ENCODE measurements at places on chromosomes 7 and 10.

GRCh38 chr10:36440539-36440938 is 684.9 kb upstream of the ANKRD30A start:
- DNase-seq, result no peak

- DNase-seq, result no peak
Measured at GRCh38 chr10:14123139-14123538, 207.6 kb downstream of the FRMD4A start.

- no peak for DNase-seq
Measured at GRCh38 chr10:73759512-73760115, 15.4 kb downstream of the SEC24C start.

GRCh38 chr10:10967581-10968256 is 50.0 kb upstream of the CELF2 start:
- no peak for DNase-seq

DNA sequence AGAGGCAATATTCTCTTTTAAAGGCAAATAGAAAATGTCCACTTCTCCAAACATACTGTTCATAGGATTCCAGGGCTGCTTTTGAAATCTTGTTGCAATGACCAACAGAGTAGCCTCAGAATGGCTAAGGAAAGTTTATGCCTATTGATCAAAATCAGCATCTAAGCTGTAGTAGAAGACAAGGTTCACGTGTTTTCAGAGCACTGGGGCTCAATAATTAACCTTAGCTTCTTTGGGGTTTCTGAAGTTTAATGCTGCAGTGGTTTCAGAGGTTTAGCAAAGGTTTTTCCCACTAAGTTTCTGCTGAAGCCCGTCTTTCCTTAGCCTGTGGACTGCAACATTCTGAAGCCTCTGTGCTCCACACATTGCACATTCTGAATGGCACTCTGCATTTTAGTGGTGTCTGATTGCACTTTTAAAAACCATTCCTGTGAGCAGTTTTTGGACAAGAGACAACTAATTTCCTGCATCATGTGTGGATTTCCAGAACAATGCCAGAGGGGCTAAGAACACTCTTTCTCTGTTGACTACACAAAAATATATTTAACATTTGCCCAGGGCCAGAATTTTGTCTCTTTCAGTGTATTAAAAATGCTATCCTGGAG is 342.5 kb downstream of the PTEN start:
- DNase-seq, result no peak

- no peak for DNase-seq
Measured at GRCh38 chr7:80480566-80480965, 31.3 kb downstream of the GNAT3 start.

DNA sequence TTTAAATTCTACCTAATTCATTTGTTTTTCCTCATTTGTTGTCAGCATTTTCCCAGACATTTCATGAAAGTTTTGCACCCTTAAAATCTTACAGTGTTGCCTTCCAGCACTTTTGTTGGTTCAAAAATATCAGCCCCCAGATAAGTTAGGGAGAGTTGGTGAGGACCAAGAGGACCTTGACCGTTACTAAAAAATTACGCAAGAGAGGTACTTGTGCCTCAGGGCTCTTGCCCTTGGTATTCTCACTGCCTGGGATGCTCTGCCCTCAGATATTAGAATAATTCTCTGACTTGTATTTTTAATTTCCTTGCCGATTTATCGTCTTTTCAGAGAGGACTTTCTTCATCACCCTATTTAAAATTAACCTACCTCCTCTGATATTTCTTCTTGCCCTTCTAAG is 3.5 kb upstream of the AKR1B15 start:
- no peak for DNase-seq

DNA sequence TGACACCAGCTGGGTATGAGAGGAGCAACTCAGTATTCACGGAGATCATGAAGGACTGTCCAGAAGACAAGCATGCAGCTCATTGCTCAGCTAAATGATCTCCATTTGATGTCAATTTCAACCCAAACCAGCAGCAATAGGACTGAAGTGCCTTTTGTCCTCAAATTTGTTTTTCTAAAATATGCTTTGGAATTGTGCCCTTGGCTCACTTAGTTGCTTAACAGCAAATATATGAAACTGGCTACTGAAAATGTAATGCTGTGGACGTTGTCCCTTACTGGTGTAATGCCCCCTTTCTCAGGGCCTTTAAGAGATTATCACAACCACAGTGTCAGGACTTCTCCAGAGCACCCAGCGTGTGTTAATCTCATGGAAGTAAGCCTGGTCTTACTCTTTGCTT is 236.2 kb downstream of the SKIDA1 start:
- DNase-seq, result no peak

- DNase-seq, result no peak
Measured at GRCh38 chr7:132613737-132614136, 37.5 kb upstream of the PLXNA4 start.

DNA sequence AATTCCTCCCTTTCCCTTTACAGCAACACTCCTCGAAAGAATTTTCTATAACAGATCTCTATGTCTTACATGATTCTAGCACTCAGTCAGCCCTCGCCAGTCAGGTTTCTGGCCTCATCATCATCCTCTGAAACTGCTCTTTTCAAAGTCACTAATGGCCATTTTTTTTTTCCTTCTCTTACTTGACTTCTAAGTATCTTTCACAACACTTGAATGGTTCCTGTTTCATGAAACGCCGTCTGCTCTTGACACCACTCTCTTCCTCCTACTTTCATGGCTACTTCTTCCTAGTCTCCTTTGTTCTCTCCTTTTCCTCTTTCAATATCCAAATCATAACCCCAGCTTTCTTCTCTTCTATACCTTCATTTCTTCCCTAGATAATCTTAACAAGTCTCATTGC is 100.5 kb upstream of the NRP1 start:
- DNase-seq, result no peak

- DNase-seq, result no peak
Measured at GRCh38 chr10:18658271-18659124, 733 bp upstream of the ARL5B start.

GRCh38 chr7:114085592-114086501 is 167.0 kb upstream of the PPP1R3A start:
- DNase-seq, result peak; percentile 18

DNA sequence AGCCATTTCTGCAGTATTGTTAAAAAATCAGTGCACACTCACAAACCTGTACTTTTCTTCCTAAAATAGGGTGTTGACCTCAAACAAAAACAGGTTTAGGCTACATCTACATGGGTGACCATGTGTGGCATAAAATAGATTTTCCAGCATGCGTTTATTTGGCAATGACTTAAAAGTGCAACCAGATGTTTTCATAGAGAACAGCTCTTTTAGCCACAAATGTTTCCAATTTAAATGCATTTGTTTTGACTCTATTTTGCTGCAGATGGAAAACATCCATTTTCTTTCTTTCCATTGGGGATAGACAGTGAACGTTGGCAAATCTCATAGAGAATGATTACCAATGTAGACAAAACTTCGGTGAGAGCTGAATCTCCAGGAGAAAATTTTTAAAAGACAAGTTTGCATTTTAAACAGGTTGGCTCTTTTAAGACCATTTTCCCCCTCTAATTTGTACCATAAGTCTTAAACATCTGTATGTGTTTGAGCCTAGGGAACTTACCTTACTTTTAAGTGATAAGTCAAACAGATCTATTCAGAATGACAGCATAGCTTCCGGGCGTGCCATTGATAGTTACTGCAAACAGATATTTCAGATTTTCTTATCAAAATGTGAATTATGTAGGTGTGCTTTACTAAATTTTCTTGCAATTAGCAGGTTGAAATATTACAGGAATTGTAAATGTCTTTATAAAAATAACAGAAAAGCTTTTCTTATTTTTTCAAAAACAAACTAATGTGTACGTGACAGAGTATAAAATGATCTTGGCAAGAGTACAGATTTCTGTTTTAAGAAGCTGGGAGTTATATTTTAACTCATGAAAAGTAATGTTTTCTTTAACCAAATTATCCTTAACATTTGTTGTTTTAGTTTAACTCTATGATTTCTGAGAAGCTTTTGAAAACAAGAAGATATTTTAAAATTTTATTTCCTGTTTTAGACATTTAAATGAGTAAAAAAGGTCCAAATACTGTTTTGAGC is 144.9 kb downstream of the HGF start:
- no peak for DNase-seq

DNA sequence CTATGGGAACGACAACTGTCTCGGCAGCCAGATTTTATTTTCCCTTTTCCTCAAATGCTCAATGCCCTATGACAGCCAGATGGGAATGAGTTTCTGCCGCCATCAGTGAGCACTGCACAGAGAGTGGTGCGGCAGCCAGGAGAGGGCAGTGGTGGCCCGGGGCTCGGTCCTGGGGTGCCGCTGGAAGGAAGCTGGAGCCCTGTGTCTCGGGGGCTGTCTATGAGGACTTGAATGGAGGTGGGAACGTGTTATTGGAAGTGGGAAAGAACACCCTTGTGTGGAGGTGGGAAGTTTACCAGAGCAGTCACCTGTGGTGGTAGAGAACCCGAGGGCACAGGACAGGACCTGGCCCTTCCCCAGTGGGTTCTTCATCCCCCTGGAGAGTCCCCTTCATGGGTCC is 35.8 kb downstream of the JAKMIP3 start:
- DNase-seq, result no peak

GRCh38 chr7:157854066-157854891 is 517.5 kb downstream of the DNAJB6 start:
- DNase-seq, result no peak

DNA sequence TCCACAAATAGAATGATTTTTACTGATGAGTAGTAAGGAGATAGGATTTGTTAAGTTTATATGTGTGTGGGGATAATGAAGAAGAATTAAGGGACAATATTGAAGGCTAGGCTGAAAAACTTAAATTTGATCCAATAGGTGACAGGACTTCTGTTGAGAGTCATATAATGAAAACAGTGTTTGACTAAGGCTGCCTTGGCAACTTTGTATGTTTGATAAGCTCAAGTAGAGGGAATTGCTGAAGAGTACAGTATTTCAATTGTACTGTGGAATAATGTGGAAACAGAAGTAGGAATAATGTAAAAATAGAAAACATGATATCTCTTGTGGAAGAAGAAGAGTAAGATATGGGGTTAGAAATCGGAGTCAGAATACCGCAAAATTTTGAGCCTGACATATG is 10.5 kb downstream of the R3HCC1L start:
- no peak for DNase-seq

DNA sequence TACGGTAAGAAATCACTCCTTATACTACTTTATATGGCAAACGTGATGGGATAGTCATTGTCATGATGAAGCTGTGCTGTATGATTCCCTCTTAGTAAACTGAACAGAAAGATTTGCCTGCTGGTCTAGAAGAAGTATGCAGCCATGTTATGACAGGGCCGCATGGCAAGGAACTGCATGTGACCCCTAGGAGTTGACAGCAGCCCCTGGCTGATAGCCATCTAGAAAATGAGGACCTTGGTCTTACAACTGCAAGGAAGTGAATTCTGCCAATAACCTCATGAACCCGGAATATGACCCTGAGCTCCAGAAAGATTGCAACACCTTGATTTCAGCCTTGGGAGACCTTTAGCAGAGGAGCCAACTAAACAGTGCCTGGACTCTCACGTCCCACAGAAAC is 193.3 kb downstream of the SEMA3E start:
- DNase-seq, result no peak

DNA sequence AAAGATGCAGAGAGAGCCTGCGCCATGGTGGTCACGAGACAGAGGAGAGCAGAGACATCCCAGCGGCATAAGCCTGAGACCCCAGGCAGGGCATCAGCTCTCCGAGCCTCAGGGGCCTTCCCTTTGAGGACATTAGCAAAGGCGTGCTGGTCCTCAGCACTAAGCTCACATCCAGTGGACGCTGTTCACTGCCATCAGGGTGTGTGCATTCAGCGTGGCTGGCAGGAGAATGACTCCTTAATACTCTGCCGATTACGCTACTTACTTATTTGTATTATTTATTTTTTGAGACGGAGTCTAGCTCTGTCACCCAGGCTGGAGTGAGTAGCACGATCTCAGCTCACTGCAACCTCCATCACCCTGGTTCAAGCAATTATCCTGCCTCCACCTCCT is 290.2 kb downstream of the KLF6 start:
- DNase-seq, result no peak

GRCh38 chr7:596819-597182 is 77.2 kb upstream of the PDGFA start:
- no peak for DNase-seq

DNA sequence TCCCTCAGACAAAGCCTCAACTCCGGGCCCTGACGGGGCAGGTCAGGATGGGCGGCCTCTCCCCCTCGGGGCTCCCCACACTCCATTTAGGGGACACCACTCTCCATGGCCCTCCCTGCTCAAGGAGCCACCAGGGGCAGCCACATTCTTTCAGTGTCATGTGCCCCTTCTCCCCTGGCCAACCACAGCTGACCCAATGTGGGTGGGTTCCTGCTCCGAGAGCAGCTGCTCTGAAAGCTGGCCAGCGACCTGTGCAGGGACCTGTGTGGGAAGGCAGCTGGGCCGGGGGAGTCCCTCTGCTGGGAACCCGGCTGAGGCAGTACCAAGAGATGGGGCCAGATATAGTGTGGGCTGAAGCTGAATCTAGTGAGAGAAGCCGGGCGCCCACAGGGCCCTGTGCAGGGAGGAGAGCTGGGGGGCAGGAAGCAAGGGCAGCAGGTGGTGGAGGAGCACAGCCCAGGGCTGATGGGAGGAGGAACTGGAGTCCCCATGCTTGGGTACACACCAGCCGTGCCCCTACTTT is 40.6 kb upstream of the NPFFR1 start:
- DNase-seq, result no peak

GRCh38 chr7:2930310-2931033 is 86.4 kb upstream of the GNA12 start:
- no peak for DNase-seq

- no peak for DNase-seq
Measured at GRCh38 chr7:104206841-104207240, 972 bp downstream of the ORC5 start.

DNA sequence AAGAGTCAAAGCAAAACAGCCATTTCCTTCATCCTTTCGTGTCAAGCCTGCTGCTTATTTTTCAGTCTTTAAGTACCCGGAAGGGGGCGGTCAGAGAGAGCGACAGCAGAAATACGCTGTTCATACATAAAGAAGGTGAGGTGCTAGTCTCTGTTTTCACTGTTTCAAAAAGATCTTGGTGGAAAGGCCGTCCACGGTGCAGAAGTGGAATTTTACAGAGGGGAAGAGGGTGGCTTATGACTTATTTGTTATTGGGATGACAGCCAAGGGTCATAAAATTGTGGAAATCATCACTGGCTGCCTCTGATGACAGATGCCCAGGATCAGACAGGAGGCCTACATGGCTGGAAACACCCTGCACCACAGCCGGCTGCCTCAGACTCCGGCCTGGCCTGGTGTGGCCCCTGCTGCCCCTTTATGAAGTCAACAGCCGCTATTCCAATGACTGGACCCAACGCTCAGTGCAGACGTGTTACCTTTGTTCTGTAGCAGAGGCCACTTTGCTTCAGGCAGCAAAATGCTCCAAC is 57.0 kb downstream of the HIPK2 start:
- DNase-seq, result no peak

GRCh38 chr7:117941138-117941810 is 68.0 kb upstream of the CTTNBP2 start:
- DNase-seq, result no peak

- no peak for DNase-seq
Measured at GRCh38 chr10:109882251-109883057, 40.9 kb downstream of the XPNPEP1 start.

DNA sequence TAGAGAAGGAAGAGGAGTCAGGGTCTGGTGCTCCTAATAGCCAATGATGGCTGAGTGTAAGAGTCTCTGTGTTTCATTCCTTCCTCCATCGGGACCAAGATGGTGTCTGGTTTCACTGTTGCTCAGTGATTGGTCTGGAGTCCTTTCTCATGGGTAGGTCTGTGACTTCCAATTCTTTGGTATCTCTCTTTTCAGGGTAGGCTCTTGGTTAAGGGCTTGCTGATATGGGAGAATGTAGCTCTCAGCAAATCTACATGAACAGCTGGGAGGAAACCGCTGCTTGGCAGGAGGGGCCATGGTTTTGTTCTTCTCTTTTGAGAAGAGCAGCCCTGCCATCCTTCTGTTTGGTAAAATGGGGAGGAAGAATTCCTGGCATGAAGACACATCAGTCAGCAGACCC is 209.1 kb upstream of the PODXL start:
- no peak for DNase-seq
